T-helper 1 cell (primary cell): ENCODE measurements at places on chromosomes 4 and X.

DNA sequence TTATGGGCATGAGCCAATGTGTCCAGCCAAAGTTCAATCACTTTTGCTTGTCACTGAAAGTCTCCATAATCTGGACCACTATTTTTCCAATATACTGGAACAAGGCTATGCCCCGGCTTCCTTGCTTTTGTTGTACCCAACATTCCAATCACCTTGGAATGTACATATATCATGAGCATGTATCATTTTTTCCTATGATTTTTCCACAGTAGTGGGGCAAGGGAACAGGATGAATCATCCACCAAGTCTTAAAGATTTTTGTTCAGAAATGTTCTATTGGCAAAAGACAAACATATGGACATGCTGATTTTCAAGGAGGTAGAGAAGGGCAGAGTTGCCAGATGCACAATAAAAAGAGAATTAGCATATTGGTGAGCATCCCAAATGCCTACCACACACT is 548.1 kb upstream of the INTU start:
- DNase-seq, result no peak

DNA sequence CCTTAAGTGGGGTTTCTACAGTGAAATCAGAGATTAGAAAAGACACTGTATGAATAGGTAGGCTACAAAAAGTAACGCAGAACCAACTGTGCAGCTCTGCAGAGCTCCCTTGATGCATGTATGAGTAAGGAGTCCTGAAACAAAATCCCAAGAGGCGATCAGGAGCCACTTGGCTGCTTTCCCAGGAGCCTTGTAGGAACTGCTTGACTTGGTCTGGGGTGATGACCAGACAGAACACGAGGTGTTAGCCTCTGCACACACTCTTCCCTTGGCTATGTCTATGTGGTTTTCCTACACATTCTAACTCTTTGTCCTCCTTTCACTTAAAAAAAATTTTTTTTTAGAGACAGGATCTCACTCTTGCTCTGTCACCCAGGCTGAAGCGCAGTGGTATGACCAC is 22.8 kb upstream of the AP1S2 start:
- DNase-seq, result no peak

- no peak for DNase-seq
Observed at GRCh38 chrX:110304884-110305283, 13.0 kb downstream of the AMMECR1 start.

GRCh38 chr4:138110815-138111214 is 131.3 kb downstream of the SLC7A11 start:
- no peak for DNase-seq

GRCh38 chrX:84046403-84046984 is 141.5 kb downstream of the RPS6KA6 start:
- no peak for DNase-seq

DNA sequence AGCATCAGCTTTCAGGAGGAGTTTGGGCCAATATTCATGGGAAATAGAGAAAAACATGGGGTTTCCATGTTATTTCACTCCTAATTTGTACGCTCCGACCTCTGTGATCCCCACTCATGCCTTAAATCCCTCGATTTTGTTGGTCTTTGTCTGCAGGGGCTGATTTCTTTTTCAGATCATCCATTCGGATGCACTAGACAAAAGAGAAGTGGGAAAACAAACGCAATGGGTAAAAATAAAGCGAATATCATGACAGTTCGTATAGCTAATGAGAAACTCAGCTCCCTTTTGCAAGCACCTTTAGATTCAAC is 139.1 kb upstream of the PLAC1 start:
- DNase-seq, result no peak

DNA sequence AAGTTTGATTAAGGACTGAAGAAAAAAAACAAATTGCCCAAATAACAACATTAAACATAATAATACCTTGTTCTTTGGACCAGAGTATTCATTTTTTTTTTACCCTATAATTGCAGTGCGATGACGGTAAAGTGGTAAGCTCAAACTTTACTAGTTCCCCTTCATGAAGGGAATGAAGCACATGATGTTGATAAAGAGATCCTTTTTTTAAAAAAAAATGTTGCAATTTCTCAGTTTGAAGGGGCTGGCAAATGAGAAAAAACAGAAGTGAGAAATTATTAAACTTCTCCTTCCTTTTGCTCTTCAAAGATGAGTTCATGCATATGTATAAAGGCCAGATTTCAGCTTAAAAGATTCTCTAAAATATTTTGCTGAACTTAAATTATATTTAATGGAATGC is 231.7 kb downstream of the C4orf33 start:
- no peak for DNase-seq

- DNase-seq, result no peak
Observed at GRCh38 chrX:119055687-119056086, 17.1 kb upstream of the CT47C1 start.

- DNase-seq, result no peak
Observed at GRCh38 chr4:19631814-19632213, 619.9 kb upstream of the SLIT2 start.

- no peak for DNase-seq
Observed at GRCh38 chr4:69668680-69669079, 15.6 kb upstream of the UGT2A1 start.

- no peak for DNase-seq
Observed at GRCh38 chrX:129641941-129642340, 12.8 kb downstream of the APLN start.

- DNase-seq, result no peak
Observed at GRCh38 chrX:10798041-10798440, 177.7 kb upstream of the MID1 start.

- DNase-seq, result peak; percentile 86
Observed at GRCh38 chr4:17336524-17336961, 175.3 kb downstream of the QDPR start.

GRCh38 chrX:81202943-81203342 is 1.0 kb downstream of the SH3BGRL start:
- DNase-seq, result no peak

- no peak for DNase-seq
Observed at GRCh38 chr4:161894493-161895167, 269.2 kb downstream of the FSTL5 start.

DNA sequence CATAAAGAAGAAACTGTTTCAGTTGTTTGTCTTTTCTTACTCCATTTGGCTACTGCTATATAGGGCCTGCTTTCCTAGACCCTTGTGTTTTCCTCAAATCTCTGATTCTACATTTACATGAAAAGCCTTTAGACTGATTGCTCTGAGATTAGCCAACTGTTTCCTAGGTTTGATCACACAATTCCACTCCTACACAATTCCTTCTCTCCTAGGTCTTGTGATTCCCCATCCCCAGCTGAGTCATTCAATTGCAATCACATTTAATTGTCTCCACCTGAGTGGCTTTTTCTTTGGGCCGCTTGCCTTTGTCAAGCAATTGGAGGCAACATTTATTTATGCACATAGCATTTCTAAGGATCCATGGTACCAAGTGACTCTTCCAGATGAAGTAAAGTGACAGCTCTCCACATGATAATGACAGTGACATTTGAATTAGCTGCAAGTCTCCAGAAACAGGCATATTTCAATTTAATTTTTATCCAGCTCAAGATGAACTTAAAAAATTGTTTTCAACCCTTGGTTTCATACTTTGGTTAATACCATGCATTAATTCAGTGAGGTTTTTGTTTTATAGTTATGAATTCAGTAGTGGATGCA is 35.8 kb downstream of the ATXN3L start:
- DNase-seq, result no peak

- no peak for DNase-seq
Observed at GRCh38 chrX:118459494-118459893, 36.1 kb upstream of the DOCK11 start.

DNA sequence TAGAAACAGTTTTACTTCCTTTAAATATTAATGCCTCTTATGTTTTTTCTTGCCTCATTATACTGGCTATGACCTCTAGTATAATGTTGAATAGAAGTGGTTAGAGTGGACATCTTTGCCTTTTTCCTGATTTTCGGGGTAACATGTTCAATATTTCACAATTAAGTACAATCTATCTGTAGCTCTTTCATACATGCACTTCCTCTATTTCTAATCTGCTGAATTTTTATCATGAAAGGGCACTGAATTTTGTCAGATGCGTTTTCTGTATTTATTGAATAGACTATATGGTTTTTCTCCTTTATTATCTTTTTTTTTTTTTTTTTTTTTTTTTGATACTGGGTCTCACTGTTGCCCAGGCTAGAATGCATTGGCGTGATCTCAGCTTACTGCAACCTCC is 29.0 kb downstream of the MECP2 start:
- no peak for DNase-seq

- DNase-seq, result no peak
Observed at GRCh38 chr4:7059662-7060061, 8.2 kb downstream of the GRPEL1 start.

- DNase-seq, result no peak
Observed at GRCh38 chrX:136662976-136663375, 15.0 kb downstream of the CD40LG start.
